ENCODE measurements at places on chromosomes 1 and 21.

DNA sequence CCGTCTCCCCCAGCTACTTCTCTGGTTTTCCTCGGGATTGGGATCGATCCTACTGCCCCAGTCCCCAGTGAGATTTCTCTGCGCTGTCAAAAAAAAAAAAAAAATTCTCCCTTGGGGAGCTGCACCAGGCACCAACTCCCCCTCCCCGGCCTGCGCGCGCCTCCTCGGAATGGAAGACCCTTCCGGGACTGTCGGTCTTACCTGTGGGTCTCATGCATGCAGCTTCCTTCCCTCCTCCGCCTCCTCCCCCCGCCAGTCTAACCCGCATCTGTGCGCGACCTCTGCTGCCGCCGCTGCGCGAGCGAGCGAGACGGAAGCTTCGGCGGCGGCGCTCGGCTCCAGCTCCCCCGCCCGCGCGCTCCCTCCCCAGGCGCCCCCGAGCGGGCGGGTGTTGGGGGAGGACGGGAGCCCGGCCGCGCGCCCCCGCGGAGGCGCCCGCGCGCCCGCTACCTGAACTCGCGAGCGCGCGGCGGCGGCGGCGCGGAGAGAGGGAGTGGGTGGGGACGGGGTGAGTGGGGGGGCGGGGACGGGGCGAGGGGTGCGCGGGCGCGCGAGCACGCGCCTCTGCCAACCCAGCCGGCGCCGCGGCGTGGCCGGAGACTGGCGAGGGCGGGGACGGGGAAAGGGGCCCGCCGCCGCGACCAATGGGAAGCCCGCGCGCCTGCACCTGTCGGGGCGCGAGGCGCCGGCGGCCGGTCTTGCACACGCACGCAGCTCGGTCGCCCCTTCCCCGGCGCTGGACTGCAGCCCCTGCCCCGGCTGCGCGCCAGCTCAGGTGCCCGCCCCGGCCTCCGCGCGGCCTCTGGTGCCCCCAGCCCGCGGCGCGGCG is at the start of gene SUSD4:
TSS of gene SUSD4 (minus strand) at position 321 of the 829 bp plus-strand sequence. CDS start 751 bp downstream, outside the sequence.
- ATAC-seq, result peak; percentile 78

DNA sequence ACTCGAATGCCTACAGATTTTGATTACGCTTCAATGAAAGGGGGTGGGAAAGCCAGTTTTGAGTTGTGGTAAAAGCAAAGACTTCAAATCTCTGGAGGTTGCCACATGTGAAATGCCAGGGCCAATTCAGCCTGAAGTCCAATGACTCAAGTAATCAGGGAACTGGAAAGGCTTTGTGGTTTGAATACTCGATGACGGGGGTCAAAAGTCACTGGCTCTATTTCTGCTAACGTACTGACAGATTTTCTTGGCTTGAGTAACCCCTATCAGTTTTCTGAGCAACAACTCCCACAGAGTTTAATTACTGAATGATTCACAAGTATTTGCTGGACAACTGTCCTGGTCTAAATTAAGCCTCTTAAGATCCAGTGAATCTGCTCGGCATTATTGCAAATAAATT is 152.2 kb downstream of the SIPA1L2 start:
- peak; percentile 68 for ATAC-seq

- no peak for ATAC-seq
Measured at GRCh38 chr1:109351457-109351856, 44.6 kb upstream of the MYBPHL start.

- no peak for ATAC-seq
Measured at GRCh38 chr21:30719401-30719800, 824 bp upstream of the KRTAP21-3 start.

GRCh38 chr1:194394676-194395075 is 1208.3 kb upstream of the B3GALT2 start:
- no peak for ATAC-seq

Measured in gastroesophageal sphincter (tissue), 4 donors.